ENCODE measurements at places on chromosomes 11 and 22.

DNA sequence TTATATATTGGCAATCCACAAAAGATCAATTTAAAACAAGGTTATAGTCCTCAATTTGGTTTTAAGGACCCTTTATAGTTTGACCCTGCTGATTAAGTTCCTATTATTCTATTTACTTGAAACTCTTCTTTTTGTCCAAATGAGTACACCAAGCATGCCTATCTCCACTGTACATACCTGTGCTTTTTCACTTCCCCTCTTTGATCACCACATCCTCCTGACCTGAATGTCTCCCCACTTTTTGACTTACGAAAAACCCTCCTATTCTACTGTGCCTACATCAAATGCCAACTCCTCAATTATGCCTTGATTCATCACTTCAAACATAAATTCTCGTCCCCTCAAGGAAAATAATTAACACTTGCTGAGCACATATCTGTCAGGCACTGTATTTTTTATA, 113.5 kb downstream of the SOX6 start:
- no peak for DNase-seq

DNA sequence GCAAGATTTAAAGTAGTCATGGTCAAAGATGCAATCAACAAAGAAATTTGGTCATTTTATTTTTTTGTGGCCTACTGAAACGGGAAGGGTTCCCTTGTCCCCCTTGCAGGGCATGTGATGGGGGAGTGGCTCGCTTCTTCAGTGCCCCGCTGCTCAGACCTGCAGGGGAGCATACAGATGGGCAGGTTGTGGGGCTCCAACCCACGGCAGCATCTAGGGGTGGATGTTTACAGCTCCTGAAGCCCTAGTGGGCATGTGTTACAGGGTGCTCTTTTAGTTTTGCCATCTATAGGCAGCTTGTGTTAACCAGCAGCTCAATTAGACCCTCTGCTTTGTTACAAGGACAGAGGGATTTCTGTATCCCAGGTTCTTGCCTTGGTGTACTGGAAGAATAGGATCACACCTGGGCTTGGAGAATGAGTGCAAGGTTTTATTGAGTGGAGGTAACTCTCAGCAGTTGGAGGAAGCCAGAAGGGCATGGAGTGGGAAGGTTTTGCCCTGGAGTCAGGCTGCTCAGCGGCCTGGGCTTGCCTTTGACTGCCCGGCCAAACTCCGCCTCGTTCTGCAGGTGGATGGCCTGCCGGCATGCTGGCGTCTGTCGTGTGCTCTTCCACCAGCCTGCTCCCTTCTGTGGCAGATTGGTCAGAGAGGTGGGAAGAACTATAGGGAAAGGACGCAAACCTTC, 9.4 kb downstream of the GSTP1 start:
- DNase-seq: no peak

- peak; percentile 99 for DNase-seq
Observed at GRCh38 chr11:9905960-9906791, 242.3 kb downstream of the SWAP70 start.

DNA sequence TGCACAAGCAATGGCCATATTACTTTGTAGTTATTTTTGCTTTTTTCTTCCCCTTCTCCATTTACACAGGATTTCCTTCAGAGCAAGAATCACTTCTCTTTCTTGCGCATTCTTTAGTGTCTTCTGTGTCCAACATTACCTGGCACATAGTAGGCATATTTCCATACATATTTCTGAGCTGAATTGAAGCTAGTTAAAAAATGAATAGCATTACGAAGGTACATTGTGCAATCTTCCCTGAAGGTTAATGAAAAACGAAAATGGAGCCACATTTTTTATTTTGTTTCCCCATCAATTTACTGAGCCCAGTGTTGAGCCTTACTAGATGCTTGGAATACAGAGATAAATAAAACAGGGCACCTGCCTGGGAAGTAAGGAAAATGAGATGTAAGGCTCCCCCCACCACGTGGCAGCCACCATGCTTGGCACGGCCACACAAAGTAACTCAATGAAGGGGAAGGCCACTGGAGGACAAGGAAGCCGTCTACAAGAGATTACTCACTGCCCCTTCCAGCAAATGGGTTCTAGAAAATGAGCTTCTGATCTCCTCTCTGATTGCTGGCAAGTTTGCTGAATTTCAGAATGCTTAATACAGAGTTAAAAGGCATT, 381.9 kb downstream of the LARGE1 start:
- no peak for DNase-seq

- DNase-seq: no peak
Observed at GRCh38 chr11:119447664-119448242, 24.8 kb upstream of the THY1 start.

DNA sequence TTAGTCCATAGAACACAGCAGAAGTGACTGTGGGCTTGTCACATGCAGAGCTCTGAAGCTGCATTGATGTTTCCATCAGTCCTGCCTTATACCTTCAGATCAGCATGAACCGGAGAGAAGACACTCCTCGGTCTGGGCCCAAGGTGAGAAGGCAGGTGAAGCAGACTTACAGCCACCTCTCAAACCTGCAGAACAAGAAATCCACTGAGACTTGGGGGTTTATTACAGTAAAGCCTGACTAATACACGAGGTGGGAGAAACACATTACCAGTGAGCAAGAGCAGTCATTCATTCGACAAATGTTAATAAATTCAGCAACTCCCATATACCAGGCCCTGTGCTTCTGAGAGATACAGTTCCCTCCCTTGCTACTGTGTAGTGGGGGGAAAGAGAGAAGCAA, 279.0 kb downstream of the DDX10 start:
- no peak for DNase-seq
